ENCODE measurements at places on chromosomes 1 and 21.

GRCh38 chr1:230320804-230321203, 105.3 kb downstream of the PGBD5 start:
- no peak for DNase-seq

DNA sequence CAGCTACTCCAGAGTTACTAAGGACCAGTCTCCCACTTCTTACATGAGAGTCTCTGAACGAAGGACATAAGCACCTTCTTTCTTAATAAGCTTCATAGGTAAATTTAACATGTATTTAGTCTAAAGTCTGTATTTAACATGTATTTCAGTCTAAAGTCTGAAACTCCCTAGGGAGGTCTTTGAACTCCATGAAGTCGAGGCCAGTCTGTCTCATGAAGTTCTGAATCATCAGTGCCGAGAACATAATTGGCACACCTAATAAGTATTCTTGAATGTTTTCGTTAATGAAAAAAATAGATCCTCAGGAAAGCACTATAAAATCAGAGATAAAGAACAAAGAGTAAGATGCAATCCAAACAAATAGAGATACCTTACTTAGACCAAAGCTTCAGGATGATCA, 945.5 kb downstream of the TTLL7 start:
- no peak for DNase-seq

DNA sequence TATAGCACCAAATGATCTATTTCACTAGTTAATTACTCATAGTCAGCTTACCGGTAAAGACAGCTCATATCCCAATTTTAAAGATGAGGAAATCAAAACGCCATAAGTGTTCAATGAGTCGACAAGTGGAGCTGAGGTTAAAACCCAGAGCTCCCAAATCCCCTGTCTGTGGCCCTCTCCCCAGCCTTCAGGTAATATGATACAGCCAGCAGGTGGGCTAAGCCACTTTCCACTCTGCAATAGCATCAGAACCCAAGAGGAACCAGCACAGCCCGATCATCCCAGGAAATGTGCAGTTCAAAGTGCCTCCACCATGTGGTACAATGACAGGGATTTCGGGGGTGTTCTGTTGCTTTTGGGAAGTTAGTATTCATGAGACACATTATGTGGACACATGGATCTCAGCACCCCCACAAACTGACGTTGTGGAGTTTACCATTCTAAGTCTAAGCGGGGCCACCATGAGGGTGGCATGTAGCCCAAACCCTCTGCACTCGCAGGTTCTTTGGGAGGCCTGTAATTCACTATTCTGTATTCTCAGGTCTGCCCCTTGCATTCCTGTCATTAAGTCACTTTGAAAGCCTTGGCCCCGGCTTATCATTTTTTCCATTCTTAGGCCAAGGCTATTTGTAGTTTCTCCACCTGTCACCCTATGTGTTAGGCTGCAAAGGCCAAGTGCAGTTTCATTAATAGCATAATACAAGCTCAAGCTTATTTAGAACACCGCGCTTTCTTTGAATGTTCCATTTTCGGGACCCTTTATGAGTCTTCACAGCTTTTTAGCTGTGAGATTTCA, 26.3 kb upstream of the ACTN2 start:
- DNase-seq = no peak

DNA sequence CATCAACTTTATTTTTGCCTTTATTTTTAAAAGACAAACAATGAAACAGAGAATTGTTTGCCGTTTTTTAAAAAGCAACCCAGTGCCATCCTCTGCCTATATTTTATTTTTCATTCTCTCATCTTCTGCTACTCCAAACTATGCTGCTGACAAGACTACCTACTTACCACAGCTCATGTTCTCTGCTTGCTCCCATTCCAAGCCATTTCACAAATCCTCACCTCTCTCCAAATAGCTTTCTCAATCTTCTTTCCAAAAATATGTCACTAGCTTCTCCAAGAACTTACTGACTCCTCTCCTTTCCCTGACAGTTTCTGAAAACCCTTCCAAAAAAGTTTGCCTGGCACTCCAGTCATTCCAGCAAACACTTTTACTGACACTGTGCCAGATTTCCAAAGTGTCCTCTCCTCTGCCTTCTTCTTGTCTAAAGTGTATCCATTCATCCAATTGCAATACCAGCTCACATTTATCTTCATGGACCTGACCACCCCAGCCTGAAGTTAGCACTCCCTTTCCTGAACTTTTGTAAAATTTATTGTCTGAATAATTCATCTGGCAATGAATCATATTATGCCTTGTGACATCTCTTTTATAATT, 766.5 kb upstream of the B3GALT2 start:
- no peak for DNase-seq

- no peak for DNase-seq
Observed at GRCh38 chr1:153371231-153371630, 4.2 kb downstream of the S100A12 start.

DNA sequence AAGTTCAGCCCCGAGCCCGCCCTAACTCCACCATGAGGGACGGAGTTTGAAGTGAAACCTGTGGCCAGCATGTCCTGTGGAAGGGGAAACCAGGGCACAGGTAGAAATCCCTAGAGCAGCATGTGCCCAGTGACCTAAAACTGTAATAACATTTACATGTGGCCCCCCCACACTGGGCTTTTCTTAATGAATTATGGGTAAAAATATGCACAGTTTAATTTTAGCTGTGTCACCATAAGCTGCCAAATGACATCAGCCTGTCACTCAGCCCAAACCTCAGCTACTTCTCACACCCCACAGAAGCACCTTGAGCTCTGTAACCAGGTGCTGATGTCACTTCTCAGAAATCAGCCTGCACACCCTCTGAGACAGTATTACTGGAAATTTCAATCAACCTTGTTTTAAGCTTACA, 50.0 kb upstream of the SLC19A1 start:
- DNase-seq = no peak

- no peak for DNase-seq
Observed at GRCh38 chr21:43206231-43207042, 37.6 kb downstream of the CRYAA start.

DNA sequence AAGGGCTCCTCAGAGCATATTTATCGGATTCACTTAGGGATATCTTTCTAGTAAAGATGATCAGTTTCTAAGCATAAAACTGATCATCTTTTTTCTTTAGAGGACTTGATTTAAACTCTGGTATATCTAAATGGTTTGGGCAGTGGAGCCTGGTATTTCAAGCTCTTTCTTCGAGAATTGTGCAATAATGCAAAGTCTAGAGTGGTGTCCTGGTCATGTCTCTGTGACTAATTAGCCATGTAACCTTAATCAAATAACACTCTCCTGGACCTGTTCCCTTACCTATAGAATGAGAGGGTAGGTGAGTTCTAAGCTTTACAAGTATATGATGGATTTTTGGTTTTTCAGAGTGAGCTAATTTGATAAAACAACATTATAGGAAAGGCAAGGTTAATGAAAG, 225.2 kb downstream of the RPS6KC1 start:
- DNase-seq = no peak

- DNase-seq = no peak
Observed at GRCh38 chr1:185840880-185841279, 106.7 kb downstream of the HMCN1 start.

DNA sequence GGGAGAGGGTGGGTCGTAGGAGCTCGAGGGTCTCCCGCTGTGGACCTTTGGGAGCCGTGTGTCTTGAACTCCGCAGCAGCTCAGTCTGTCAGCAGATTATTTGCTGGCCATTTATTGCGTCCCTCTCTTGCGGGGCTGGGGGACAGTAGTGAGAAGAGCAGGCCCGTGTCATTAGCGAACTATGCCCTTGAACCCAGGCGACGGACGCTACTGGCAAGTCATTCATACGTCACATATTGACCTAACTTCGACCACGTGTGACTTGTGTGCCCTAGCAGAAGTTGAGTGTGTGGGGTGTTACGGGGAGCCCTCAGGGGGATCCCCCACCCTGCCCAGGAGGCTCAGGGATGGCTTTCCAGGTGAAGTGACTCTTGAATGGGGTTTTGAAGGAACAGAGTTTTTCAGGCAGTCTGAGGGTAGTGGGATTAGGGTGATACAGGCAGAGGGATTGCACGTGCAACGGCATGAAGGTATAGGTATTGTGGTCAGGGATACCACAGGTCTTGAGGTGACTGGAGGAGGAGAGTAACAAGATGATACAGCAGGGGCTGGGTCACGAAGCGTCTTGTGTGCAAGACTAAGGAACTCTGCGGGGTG, 13.0 kb downstream of the RCC1 start:
- no peak for DNase-seq

DNA sequence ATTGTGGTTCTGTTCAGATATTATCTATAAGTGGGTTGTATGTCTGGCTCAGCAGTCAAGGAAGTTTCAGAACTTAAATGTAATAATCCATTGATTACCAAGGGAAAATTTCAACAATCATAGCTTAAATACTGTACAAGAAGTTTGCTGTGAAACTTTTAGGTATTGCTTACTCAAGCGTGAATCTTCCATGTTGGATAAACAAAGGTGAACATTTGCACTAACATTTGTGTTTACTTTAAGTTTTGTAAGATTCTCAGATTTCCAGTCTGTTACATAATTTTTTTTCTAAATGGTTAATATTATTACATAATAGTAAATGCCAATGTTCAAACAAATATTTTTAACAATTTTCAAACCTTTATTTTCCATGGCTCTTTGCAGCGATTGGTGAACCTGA, 285.6 kb downstream of the NCAM2 start:
- no peak for DNase-seq

DNA sequence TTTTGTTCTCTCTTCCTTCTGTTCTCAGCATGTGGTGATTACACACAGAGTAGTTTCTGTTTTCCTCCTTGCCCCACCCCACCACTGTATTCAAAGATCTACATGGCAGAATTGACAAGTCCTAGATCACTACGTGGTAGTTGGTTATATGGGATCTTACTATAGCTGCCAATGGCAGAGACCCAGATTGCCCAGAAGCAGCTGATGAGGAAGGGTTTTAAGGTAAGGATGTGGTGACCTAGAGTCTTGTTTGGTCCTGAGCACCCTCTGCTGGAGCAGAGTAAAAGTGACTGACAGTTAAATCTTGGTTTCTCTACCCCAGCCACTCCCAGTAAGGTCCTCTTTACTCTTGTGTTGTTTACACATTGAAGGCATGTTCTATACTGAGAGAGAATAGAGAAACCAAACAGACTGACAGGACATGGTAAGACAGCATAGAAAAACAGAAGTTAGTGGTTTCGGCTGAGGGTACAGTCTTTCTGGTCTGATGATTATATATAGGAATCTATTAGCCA, 22.8 kb upstream of the STRIP1 start:
- DNase-seq = peak; percentile 31

DNA sequence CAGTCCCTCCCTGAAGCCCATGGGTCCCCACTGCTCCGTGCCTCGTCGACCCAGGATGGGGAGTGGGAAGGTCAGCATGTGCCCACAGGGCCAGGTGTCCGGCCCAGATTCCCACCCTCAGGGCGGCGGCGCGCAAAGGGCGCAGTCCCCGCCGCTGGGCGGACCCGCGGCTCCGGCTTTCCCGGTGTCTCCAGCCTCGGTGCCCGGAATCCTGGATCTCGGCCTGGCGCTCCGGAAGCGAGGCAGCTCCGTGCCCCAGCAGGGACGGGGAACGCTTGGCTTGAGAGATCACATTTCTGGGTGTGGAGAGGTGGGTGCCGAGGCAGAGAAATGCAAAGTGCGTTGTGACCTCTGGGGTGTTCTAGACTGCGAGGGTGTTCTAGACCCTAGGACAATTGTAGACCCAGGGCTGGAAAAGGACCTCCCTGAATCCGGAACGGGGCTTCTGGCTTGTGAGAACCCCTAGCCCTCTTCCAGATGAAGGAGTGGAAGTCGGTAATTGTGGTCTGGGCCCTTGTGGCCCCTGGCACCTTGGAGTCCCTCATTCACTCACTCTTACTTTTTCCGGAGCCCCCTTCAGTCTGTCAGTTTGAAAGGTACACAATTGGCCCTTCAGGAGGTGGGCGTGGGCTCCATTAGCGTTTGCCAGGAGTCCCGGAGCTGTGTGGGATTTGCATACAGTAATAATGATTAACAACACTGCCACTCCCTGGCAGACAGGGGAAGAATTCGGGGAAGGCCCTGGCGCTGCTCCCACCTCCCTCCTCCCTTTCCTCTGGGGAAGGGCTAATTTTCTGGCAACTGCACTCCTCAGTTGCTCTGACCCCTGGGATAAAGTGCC, 1.6 kb upstream of the KCND3 start:
- DNase-seq = peak; percentile 37

DNA sequence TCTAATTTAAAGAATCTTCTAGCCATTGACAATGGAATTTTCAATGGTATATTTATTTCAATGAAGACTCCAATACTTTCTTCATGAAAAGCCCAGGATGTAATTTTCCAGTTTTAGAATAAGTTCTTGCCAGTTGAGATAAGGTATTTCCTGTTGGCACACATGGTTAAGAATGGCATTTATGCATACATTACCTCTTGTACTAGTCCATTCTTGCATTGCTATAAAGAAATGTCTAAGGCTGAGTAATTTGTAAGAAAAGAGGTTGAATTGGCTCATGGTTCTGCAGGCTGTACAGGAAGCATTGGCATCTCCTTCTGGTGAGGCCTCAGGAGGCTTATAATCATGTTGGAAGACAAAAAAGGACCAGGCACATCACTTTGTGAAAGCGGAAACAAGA, 1179.6 kb downstream of the AMY1C start:
- DNase-seq = no peak

DNA sequence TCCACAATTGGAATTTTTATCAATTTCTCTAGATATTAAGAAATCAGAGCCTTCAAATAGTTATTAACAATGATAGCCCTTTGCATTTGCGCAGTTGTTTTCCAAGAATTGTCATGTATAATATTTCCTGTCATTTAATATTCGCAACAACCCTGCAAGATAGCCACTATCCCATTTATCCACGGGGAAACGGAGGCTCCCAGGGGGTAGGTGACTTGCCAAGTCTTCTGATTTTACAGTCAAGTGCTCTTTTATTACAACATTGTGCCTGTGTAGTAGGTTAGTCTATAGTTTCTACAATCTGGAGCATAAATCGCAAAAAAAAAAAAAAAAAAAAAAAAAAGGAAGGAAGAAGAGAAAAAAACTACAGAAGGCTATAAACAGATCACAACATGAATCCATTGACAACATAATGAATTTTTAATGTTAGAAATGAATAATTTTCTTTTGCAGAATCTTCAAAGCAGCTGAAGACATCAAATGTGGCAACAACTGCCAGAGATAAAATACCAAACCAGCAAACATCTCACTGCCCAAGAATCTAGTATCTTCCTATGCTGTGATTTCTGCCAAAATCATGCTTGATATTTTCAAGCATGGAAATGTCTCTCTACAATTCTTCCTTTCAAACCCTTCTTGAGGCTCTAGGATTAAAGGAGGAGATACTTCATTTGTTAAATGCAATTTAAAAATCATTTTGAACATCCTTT, 125.5 kb downstream of the PTPN14 start:
- no peak for DNase-seq

- DNase-seq = no peak
Observed at GRCh38 chr1:89104147-89104546, 21.8 kb downstream of the GBP2 start.

All from endothelial cell (in vitro differentiated cells).